NCI-H1092 treated with DMSO at 0.1 percent for 48 hours (cell line): ENCODE measurements at places on chromosomes 5 and 9.

GRCh38 chr5:168801567-168801966 is 222.4 kb upstream of the PANK3 start:
- no peak for DNase-seq

- no peak for DNase-seq
Measured at GRCh38 chr5:31470608-31471007, 61.3 kb downstream of the DROSHA start.

DNA sequence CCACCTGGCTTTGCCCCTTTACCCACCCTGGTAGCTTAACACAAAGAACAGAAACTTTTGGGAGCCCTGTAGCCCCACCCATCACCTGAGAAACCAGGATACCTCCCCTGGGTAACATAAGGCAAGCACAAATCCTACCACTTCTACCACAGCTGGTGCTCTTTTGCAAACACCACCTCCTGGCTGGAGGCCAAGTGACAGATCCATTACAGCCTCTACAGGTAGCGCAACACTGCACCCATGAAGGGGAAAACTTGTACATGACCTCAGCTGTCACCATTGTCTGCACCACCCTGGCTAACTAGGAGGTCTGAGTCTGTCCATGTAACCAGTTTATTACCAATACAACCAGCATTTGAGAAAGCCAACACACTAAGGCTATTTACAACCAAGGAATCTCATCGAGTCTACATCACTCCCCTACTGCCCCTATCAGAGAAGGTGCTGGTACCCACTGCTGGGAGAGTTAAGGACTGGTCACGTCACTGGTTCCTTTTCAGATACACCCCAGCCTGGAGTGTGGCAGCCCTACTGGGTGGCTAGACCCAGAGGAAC is 128.6 kb downstream of the PJA2 start:
- peak; percentile 68 for DNase-seq

GRCh38 chr5:33887268-33887667 is 4.5 kb downstream of the ADAMTS12 start:
- DNase-seq = no peak

GRCh38 chr5:165829504-165829903 is 2324.1 kb downstream of the MAT2B start:
- DNase-seq = no peak

GRCh38 chr5:145826895-145827674 is 8.1 kb downstream of the PRELID2 start:
- no peak for DNase-seq

DNA sequence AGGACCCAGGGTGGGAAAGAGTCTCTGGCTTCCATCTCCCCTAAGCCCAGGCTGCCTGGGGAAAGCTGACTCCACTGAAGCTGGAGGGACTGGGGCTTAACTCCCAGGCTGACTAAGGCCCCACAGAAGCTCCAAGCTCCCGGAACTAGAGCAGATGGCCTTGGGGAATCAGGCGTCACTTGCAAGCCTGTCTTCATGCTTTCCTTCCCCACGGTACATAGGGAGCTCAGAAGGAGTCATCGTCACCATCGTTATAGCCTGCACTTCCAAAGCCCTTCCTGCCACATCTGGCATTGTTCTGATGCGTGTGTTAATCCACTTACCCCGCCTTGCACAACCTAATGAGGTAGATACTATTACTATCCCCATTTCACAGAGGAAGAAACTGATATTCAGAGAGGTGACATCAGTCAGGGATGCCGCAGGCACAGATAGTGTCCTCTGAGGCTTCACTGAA is 11.5 kb downstream of the AQP3 start:
- no peak for DNase-seq

GRCh38 chr9:21806644-21807043 is 4.2 kb downstream of the MTAP start:
- peak; percentile 27 for DNase-seq

DNA sequence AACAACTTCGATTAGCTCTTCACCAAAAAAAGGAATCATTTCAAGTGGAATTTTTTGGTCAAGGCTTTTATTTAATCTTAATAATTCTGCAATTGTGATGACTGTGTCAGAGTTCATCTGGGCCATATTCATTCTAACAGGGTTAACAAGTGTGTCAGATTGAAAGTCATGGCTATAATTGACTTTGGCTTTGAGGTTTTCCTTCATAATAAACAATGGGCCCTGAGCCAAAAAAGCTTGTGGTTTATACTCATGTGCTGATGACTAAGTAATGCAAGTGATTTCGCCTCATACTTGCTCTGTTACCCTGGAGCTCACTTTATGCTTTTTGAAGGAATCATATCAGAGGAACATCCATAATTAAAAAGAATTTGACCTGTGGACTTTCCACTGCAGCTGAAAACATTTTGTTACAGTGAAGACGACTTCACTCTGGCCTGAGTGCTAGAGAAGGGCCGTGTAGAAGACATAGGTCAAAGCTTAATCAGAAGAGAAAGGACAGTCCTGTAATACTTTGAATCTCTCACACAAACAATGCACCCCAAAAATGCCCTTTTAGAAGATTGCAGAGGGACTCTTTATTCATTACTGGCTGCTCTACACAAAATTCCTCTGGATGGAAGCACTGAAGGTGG is 101.7 kb downstream of the GDNF start:
- DNase-seq = no peak

GRCh38 chr5:113381791-113382190 is 53.0 kb downstream of the TSSK1B start:
- no peak for DNase-seq

DNA sequence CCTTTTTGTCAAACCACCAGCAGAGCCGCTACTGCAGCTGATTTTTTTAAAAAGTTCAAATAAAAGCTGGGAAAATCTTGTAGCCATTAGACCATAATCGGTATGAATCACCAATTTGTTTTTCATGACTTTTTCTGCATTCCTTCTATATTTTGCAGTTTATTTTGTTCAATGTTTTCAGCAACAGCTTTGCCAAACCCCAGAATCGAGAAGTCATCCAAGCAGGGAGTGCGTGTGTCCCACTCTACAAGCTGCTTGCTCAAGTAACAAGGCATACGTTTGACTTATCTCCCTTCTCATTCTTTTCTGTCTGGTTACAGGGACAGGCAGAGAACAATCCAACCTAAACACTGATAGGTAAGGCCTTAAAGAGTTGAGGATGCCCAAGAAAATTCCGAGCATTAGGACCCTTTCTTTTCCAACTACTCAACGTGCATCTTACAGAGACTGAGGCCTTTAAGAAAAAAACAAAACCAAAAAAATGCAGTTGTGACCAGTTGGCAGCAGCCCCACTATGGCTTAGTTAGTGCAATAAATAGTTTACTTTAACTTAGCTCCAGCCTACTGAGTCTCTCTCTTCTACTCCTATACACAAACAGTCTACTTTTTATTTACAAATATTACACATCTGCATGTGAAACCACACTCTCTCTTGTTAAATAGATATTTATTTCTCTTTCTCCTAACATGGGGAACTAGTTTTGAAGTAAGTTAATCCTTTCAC is 134.7 kb upstream of the SLIT3 start:
- DNase-seq = no peak

GRCh38 chr5:95731571-95732554 is 727 bp downstream of the RHOBTB3 start:
- peak; percentile 48 for DNase-seq

GRCh38 chr5:24094081-24094679 is 550.6 kb downstream of the CDH10 start:
- DNase-seq = no peak

GRCh38 chr5:1183424-1184162 is 17.8 kb upstream of the SLC6A19 start:
- DNase-seq = no peak

GRCh38 chr5:131846536-131846935 is 49.7 kb upstream of the FNIP1 start:
- DNase-seq = no peak

DNA sequence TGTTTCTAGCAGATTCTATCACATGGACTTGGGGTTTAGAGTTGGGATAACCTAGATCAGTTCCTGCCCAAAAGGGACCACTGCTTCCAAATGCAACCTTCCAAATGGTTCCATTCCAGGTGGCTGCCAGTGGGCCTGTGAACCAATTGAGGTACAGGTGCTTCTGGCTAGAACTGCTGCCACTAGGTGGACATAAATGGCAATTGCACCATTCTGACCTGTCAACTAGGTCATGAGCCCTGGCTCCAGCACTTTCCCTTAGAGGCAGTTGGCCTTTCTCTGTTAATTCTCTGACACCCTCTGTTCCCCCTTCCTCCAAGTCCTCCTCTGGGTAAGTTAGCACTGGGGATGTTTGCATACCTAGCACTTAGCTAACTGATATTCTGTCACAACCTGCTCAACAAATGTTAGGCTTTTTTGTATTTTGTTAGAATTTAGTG is 16.6 kb upstream of the HEMGN start:
- DNase-seq = peak; percentile 67

DNA sequence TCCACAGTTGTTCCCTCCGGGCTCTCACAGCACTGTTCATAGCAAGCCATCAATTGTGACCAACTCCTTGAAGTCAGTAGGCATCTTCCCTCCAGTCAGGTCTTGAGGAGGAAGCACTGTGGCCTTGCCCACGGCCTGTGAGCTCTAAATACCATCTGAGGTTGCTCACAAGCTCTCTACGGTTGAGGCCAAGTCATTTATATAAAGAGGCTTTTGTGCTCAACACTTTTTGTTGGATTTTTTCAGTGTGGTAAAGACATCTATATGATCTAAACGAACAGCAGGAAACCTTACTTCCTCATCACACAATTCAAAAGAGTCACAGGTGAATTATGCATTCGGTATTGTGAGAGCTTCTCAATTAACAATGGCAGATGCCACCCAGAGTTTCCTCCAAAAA is 97.3 kb downstream of the ZNF462 start:
- no peak for DNase-seq

DNA sequence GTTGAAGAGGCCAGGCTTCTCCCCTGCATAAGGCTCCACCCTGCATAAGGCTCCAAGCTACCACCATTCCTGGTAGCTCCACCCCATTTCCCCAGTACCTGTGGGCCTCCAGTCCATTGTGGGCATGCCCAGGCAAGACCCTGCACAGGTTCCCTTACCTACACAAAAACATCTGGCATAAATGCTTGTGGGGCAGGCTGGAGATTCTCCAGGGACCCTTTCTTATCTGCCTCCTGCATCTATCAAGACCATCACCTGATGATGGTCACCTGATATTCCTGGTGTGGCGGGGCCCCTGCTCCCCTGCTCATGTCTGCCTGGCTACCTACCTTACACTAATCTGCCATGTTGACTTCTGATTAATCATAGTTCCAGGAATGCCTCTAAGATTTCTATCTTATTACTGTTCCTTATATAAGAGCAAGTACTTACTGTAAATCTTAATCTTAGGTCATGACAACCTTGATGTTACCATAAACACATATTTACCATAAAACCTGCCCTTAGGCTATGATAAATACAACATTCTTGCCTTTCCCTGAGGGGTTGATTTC is 41.0 kb downstream of the FGD3 start:
- no peak for DNase-seq

- DNase-seq = no peak
Measured at GRCh38 chr5:78644741-78645300, 3.8 kb downstream of the LHFPL2 start.

DNA sequence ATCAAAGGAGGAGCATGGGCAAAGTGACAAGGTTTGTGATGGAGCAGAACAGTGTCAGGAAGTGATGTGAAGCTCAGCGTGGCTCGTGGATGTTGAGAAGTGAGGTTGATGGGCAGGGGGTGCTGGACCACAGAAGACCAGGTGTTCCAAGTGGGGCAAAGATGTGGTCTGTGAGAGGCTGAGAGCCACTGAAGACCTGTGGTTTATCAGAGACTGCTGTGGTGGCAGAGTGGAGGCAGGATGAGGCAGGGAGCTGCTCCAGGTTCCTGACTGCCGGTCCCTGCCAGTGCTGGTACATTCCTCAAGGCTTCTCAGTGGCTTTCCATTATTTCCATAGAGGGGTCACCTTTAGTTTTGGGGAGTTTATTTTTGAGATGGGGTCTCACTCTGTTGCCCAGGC is 19.1 kb downstream of the PALM2AKAP2 start:
- no peak for DNase-seq

DNA sequence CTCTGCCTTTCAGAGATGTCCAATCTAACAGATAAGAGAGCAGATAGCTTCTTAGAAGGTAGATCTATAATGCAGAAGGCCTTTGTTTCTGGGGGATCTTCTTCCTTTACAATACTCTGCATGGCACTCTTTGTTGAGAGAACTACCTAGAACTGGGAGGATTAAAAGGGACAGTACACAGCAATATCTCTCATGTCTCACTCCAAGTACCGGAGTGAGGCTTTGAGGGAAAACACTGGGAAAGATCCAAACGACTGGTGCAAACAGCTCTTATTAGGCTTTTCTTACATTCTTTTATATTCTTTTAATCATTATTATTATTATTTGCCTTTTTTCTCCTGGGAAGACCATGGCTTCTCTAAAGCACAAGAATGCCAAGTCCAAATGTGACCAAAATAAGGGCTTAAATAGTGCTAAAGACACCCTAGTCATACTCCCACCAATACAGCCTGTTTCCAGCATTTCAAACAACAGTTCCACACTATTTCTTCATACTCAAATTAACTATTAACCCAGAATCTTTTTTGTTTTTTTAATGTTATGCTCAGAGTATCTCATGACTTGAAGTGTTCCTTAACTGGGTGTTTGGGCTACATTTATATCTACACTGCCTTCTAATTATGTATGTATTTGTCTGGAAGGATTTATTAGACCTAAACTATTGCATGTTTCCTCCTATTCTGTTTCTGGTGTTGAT is 52.7 kb downstream of the ABHD17B start:
- DNase-seq = no peak

DNA sequence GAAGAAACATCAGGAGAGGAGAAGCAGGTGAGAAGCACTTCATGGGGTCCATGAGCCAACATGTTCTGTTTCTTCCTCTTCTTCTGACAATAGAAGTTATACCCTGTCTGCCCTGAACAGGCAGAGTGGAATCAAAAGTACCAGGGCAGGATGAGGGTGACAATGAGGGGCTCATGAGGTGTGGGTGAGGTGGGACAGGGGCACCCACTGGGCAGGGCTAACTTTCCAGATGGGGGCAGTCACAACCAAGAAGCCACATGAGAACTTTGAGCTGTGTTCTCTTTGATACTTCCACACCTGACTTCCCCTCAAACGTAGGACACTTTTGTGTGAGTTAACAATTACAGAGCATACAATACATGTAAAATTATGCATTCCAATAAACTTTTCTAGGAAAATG is 92.7 kb downstream of the LHFPL2 start:
- DNase-seq = no peak

GRCh38 chr9:127812011-127812410 is 9.3 kb downstream of the FPGS start:
- DNase-seq = no peak

- no peak for DNase-seq
Measured at GRCh38 chr9:87519461-87519860, 21.8 kb downstream of the DAPK1 start.

- no peak for DNase-seq
Measured at GRCh38 chr9:87007711-87008366, 60.5 kb upstream of the GAS1 start.

GRCh38 chr5:56085193-56085592 is 90.4 kb upstream of the IL6ST start:
- DNase-seq = no peak
